Foreskin fibroblast (primary cell): ENCODE measurements at places on chromosomes 3 and 15.

DNA sequence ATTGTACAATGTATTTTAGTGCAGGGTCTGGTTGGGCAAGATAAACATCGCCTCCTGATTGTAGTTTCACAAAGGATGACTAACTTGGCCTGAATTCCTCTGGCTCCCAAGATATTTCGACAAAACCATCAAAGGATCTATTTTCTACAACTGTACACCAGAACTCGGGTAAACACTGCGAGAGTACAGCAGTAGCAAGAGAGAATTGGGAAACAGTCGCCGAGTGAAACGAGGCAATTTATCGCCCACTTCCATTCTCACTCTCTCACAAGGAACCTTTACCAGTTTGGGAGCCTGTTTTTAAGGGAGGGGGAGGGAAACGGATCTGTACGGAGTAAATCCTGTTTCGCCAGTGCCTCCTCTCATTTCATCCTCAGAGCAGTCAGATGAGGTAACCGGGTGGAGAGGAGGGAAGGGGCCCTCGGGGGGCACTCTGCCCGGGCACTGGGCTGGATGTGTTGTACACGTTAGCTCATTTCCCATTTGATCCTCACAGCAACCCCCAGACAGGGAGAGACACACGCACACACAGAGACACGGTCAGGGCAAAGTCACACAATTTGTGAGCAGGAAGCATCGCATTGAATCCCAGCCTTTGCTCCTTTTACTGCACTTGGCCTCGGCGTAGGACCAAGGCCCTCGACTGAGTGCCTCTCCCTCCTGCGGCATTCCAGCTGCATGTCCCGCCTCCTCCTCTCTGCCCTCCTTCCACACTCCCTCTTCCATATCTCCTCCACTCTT, 120.1 kb downstream of the LIPC start:
- DNase-seq: peak; percentile 90

GRCh38 chr15:52408823-52409222, 113.2 kb upstream of the MYO5C start:
- no peak for DNase-seq

GRCh38 chr15:62390791-62391640, 225.9 kb upstream of the C2CD4B start:
- DNase-seq: peak; percentile 68

- no peak for DNase-seq
These were observed 138.5 kb downstream of the RAB11A start for GRCh38 chr15:66007663-66008262.

GRCh38 chr15:28989239-28989830, 103.6 kb downstream of the APBA2 start:
- no peak for DNase-seq

- no peak for DNase-seq
These were observed 34.6 kb downstream of the CRABP1 start for GRCh38 chr15:78374436-78375393.

- no peak for DNase-seq
These were observed 69.7 kb downstream of the PDZRN3 start for GRCh38 chr3:73555076-73555475.

DNA sequence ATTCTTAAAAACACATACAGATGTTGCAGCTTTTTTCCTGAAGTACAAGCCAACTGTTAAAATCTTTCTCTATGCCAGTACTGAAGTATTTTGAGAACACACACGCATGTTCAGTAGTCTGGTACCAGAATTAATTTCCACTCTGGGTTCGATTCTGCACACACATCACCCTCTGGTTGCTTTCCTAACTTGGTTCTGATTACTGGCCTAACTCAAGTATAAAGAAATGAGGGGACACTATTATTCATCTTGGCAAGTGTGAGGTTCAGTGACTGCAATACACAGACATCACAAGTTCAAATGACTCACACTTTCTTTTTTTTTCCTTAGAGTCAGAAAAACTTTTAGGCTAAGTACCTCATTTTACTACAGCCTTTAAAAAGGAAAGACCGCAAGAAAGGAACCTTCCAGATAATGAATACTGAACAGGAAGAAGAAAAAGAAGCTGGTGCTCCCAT, 37.4 kb upstream of the LDHAL6B start:
- peak; percentile 89 for DNase-seq

GRCh38 chr3:152508705-152509104, 240.0 kb downstream of the MBNL1 start:
- DNase-seq: no peak

DNA sequence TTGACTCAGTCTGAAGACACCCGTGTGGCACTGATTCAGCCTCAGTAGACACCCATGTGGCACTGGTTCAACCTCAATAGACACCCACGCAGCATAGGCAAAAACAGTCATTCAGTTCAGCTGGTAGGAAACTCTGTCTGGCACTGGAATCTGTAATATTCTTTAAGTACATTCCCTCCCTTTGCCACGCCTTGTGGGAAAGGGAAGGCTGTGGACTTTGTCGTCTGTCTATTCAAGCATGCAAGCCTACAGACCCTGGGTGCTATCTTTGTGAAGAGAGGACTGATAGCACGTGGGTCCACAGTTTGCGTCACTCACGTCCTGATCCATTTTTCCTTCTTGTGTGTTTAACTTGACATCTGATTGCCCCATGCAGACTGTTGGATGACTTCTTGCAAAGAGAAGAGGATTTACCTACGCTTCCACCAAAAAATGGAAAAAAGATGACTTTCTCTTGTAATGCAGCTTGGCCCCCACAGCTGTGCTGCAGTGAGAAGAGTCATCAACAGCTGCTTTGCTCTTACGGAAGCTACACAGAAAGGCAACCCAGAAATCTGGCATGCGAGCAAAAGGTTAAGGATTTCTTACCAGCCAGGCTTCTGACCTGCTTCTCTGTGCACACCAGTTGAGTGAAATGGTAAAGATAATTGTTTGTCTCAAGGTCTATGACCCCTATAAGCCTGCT, 278.1 kb downstream of the ULK4 start:
- DNase-seq: no peak

DNA sequence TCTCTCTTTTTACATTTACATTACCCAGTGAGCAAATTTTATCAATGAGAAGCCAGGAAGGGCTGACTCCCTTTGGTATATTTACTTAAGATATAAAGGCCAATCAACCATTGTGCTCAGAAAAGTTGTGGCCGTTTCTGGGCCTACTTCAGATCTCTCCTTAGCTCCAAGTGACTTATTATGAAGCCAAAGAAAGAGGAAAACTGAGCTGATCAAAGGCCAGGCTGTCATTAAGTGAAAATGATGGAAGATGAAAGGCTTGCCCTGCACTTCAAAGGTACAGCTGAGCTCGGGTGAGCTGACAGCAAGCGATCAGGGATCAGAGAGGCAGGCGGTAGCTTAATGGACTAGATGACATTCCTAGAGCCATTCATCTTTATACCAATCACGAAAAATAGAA, 24.8 kb downstream of the VGLL4 start:
- no peak for DNase-seq

GRCh38 chr3:150798122-150798618, 35.2 kb upstream of the SIAH2 start:
- DNase-seq: no peak

- peak; percentile 6 for DNase-seq
These were observed 101.1 kb downstream of the CPNE4 start for GRCh38 chr3:131933665-131934064.

DNA sequence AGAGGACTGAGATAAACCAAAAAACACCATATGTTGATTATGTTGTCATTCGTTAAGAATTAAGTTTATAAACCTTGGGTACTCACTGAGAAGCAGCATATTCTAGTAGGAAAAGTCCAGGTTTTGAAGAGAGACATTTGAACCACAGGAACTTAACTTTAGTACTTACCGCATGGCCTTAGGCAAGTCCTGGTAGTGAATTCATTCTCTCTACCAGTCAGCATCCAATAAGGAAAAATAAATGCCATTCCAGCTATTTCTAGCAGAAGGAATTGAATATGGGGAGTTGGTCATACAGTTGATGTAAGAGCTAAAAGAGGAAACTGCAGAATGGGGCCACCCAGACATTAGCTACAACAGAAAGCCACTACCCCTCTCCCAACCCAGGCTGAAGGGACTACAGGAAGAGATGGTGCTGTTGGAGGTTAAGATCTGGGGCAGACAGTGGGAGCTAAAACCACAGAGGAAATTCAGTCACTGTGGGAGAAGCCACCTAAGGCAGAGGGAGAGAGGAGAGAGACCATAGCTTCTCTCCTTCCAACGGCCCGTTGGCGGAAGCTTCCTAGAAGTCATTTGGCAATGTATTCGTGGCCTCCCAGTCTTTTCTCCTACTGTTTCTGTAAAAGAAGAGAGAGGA, 133.8 kb upstream of the RARB start:
- DNase-seq: no peak

GRCh38 chr15:94041746-94042145, 189.6 kb upstream of the MCTP2 start:
- no peak for DNase-seq

DNA sequence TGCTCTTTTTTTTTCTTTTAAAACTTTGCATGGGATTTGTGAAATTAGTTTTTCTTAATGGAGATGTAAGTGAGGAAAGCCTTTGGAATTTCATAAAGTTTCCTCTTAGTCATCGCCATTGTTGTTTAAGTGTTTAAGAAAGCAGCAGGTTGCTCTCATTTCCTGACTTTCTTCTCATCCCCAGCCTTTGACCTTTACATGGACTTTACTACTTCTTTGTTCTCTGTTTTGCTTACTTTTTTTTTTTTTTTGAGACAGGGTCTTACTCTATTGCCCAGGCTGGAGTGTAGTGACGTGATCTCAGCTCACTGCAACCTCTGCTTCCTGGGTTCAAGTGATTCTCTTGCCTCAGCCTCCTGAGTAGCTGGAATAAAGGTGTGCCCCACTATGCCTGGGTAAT, 38.6 kb downstream of the FBXL2 start:
- peak; percentile 74 for DNase-seq

- DNase-seq: no peak
These were observed 61.5 kb upstream of the MEF2A start for GRCh38 chr15:99504071-99504822.

DNA sequence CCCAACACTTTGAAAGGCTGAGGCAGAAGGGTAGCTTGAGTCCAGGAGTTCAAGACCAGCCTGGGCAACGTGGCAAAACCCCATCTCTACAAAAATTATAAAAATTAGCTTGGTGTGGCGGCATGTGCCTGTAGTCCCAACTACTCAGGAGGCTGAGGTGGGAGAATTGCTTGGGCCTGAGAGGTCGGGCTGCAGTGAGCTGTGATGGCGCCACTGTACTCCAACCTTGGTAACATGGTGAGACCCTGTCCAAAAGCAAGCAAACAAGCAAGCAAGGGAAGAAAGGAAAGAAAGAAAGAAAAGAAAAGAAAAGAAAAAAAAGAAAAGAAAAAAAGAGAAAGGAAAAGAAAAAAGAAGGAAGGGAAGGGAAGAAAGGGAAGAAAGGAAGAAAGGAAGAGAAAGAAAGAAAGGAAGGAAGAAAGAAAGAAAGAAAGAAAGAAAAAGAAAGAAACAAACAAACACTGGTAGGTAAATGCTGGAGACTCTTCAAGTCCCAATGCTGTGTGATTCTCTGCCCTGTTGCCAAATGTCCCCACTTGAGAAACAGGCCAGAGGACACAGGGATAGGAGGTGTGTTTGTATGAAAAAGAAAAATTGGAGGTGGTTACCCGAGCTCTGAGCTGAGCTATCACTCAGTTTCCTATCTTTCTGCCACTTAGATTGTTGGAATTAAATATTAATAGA, 121.1 kb downstream of the RAB11A start:
- no peak for DNase-seq

- DNase-seq: no peak
These were observed 26.0 kb upstream of the ACAP2 start for GRCh38 chr3:195468841-195469240.

DNA sequence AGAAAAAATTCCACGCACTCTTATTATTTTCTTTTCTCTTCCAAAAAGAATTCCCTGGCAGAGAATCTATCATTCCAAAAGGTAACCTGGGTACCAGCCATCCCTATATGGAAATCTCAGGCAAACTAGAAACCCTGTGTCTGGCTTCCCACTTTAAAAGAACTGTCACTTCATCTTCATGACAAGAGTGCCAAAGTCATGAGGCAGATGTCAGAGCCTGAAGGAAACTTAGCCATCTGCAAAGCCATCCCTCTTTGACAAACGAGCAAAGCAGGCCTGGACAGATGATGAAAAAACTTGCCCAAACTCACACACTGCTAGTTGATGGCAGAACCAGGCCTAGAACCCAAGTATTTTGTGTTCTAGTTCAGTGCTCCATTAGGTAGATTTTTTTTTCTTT, 15.9 kb downstream of the SSR3 start:
- DNase-seq: no peak

GRCh38 chr3:126340081-126340511, 17.1 kb downstream of the KLF15 start:
- peak; percentile 34 for DNase-seq

DNA sequence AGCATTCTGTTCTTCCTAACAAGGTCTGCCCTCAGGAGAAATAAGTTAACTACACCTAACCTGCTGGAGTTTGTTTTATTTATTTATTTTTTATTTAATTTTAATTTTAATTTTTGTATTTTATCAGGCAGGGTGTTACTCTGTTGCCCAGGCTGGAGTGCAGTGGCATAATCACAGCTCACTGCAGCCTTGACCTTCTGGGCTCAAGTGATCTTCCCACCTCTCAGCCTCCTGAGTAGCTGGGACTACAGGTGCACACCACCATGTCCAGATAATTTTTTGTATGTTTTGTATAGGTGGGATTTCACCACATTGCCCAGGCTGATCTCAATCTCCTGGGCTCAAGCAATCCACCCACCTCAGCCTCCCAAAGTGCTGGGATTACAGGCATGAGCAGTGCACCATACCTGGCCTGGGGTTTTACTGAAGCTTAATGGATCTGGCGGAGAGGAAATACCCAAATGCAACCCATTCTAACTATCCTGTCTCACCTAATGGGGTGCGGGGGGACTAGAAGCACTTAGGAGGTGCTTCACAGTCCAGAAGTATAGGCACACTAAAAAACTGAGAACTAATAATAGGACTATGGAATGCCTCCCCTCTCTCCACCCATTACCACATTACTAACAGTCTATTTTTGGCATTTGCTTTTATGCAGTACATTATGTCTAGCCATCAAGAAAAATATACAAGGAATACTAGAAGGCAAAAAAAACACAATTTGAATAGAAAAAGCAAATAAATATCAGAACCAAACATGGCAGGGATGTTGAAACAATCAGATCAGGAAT, 61.4 kb downstream of the TTBK2 start:
- DNase-seq: no peak

- DNase-seq: no peak
These were observed 71.0 kb downstream of the ATP10A start for GRCh38 chr15:25792128-25792527.

GRCh38 chr15:82763361-82764116, 42.3 kb downstream of the FSD2 start:
- no peak for DNase-seq

GRCh38 chr15:25176991-25177954, 222.5 kb downstream of the SNRPN start:
- DNase-seq: no peak

DNA sequence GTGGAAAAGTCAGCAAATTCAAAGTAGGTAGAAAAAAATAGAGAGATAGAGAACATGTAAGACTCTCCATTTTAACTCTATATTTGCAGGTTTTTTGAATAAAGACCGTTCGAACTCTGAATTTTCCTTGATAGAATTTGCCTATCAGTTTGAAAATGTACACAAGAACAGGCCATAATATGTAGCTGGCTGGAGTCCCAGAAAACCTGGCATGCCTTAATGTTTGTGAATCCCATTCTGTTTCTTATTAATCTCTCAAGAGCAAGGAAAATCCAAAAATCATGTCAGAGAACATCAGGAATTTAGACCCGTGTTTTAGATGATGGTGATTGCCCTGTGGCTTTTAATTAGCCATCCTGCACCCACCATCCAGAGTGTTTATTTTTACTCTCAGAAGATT, 7.2 kb upstream of the CFAP161 start:
- no peak for DNase-seq

GRCh38 chr3:70982700-70983140, 600.8 kb downstream of the FOXP1 start:
- DNase-seq: peak; percentile 89

- peak; percentile 73 for DNase-seq
These were observed 41.4 kb downstream of the NFKBIZ start for GRCh38 chr3:101890716-101891115.
